Activated CD8-positive, alpha-beta T cell treated with anti-CD3 and anti-CD28 coated beads, Interleukin-2, amount 10 ng/mL, durations not matched to agents 7 days and 5 days (primary cell): ENCODE measurements at places on chromosomes 11 and 22.

- no peak overlapping the region for H3K27ac ChIP-seq
- no peaks in the 10 kb centered on the region for H3K4me1 ChIP-seq
- no peak for DNase-seq
- H3K27me3 ChIP-seq = peaks cover 24% of the 10 kb centered on the region
- H3K4me3 ChIP-seq = no peak overlapping the region
- H3K36me3 ChIP-seq = no peaks in the 10 kb centered on the region
Measured at GRCh38 chr11:104583857-104584256, 314.4 kb downstream of the CASP12 start.

- H3K4me3 ChIP-seq = no peak overlapping the region
- no peak overlapping the region for H3K27ac ChIP-seq
- H3K36me3 ChIP-seq = no peaks in the 10 kb centered on the region
- no peak for DNase-seq
- no peaks in the 10 kb centered on the region for H3K4me1 ChIP-seq
Measured at GRCh38 chr11:71197096-71197495, 55.3 kb downstream of the SHANK2 start.

GRCh38 chr22:23047265-23047664 is 23.1 kb upstream of the GNAZ start:
- no peak overlapping the region for H3K4me3 ChIP-seq
- H3K4me1 ChIP-seq = peaks cover 9% of the 10 kb centered on the region
- H3K27me3 ChIP-seq = peaks cover 41% of the 10 kb centered on the region
- no peak for DNase-seq

DNA sequence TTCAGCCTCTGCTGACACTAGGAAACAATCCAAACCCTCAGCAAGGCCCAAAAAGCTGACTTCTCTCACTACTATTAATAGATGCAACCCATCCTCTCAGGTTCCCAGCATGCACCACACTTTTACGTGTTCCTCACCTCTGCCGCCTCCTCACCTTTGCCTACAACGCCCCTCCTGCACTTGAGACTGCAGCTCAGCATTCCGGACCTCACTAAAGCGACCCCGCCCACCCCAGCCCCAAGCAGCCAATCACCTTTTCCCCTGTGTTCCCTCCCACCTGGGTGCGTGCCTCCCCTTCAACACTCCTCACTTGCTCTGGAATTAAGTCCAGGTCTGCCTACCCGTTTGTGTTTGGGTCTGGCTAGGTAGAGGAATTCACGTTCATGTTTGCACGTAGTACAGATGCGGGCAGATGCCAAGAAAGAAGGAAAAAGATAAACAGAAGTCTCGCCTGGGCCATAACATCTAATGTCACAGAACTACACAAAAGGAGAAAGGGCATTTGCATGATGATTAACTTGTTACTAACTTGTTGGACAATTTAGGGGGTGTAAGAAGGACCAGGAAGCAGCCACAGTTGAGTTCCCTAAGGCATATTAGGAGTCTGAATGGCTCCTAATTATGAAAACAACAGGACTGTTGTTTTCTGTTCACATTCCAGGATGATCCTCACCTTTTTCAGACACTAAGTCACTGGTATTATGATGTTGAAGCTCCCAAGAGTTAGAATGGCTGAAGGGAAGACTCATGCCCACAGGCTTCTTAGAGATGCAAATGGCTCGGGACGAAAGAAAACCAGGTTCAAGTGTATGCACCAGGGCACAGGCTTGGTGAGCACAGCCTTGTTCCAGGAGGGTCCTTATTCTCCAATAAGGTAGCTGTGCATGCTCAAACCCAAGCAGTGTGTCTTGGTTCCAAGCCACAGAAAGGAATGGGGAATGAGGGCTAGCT is 102.2 kb downstream of the MICAL3 start:
- DNase-seq = no peak
- no peaks in the 10 kb centered on the region for H3K27me3 ChIP-seq
- no peak overlapping the region for H3K4me3 ChIP-seq

DNA sequence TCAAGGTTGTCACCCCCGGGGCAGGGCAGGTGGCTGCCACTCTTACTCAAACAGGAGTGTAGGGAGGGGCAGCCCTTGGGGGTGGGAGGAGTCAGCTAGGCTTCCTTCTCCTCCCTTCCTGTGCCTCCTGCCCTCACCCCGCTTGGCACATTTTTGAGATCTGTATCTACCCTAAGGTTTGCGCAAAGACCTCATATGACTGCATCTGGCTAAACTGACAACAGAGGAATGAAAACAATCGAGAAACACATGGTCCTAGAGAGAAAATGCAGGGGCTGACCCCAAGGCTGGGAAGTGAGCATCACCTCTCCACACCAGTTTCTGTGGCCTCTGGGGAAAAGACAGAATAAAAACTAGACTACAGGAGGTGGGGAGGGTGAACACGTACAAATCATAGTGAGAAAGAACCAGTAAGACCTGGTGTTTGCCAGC is 28.1 kb downstream of the IGSF9B start:
- H3K27me3 ChIP-seq = no peaks in the 10 kb centered on the region
- peak overlapping the region; percentile 61 for H3K4me3 ChIP-seq
- H3K4me1 ChIP-seq = peaks cover 36% of the 10 kb centered on the region
- H3K27ac ChIP-seq = peak overlapping the region; percentile 87
- peak; percentile 80 for DNase-seq
- H3K36me3 ChIP-seq = peaks cover 51% of the 10 kb centered on the region

DNA sequence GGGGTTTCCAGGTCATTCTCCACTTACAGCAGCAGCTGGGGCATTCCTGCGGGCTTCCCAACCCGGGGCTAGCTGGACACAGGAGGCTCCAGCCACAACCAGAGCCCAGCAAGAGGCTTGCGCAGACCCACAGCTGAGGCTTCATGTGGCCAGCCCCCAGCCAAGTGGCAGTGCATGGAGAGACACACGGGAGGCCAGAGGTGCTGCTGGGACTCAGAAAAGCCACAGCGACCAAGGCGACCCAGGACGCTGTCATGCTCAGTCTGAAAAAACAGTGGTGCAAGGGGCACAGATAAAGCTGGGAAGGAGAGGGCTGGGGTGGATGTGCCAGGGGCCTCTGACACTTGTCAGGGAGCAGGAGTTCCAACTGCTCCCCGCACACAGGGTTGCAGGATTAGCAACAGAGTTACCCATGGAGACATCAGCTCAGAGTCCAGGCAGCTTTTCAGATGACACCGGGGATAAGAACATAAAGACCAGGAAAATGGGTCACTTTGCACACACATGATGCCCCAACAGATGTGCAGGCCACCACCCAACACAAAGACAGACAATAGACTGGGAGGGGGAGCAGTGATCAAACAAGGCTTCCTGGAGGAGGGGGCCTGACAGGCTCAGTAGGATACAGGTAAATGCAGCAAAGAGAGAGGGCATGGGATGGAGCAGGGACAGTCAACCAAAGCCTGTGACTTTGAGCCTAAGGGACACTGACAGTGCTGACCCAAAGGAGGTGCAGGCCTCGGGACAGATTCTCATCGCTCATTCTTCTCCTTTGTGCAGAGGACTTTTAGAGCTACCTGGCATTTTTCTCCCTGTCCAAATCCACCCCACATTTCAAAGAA is 6.9 kb upstream of the NEAT1 start:
- DNase-seq = no peak
- peaks cover 50% of the 10 kb centered on the region for H3K4me1 ChIP-seq
- peaks cover 9% of the 10 kb centered on the region for H3K36me3 ChIP-seq
- peak overlapping the region; percentile 87 for H3K4me3 ChIP-seq

DNA sequence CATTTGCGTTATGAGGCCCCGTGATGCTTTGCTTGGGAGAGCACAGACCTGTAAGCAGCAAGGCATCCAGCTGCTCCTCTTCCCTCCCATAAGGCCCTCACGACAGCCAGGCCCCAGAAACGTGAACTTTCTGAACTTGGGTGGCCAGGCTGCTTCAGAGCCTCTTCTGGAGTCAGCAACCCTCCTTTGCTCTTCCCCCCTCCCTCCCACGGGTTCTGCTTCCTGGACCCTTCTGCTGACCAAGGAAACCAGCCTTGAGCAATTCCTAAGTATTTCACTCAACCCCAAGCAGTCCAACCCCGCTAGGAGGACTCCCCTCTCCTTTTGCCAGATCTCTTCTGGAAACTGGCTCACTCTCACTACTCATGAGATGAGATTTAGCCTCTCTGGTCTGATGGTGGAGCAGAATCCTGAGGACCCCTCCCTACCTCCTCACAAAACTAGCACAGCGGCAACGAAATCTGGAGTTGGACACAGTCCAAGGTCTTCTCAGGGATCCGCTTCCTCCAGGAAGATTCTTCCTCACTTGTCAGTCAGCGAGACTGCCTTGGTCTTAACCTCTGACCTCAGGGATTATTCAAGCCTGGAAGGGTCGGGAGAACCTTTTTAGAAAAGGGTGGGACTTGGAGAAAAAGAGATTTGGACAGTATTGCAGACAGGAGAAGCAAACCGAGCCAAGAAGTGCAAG is 86.2 kb downstream of the UBASH3B start:
- H3K36me3 ChIP-seq = peaks cover 13% of the 10 kb centered on the region
- H3K4me3 ChIP-seq = no peak overlapping the region
- H3K27ac ChIP-seq = peak overlapping the region; percentile 32
- DNase-seq = no peak

DNA sequence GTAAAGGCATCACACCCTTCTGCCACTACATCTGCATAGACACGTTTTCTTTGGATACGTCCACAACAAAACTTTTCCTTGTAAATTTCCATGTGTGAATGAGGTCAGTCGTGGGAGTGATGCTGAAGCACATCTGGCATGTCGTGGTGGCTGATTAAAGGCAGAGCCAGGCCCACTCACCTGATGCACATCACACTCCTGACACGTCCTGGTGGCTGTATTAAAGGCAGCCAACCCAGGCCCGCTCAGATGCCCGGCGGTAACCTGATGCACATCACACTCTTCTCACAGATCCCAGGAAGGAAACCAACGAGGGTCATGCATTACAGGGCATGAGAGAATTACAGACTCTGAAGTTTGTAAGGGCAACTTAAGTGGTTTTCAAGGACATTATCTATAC is 321.6 kb upstream of the B3GAT1 start:
- no peak overlapping the region for H3K4me3 ChIP-seq
- no peak for DNase-seq
- H3K27me3 ChIP-seq = no peaks in the 10 kb centered on the region

DNA sequence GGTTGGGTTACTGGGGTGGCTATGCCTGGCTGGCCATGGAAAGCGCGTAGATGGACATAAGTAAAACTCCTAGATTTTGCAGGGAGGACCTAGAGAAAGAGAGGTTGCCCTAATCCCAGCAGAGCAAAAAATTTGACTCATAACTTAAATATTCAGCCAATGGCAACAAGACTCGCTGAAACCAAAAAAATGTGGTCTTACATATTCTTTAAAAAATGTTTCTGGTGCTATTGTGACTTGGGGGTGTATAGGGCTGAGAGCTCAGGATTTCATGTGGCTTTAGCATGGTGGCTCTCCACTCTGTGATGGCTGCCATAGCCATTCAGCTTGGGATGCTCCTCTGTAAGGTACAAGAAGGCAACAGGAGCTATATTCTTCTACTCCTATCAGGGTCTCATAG is 27.2 kb upstream of the PDGFD start:
- no peak for DNase-seq
- no peak overlapping the region for H3K4me3 ChIP-seq
- H3K27me3 ChIP-seq = no peaks in the 10 kb centered on the region
- no peaks in the 10 kb centered on the region for H3K36me3 ChIP-seq
- H3K4me1 ChIP-seq = no peaks in the 10 kb centered on the region
- H3K27ac ChIP-seq = no peak overlapping the region

DNA sequence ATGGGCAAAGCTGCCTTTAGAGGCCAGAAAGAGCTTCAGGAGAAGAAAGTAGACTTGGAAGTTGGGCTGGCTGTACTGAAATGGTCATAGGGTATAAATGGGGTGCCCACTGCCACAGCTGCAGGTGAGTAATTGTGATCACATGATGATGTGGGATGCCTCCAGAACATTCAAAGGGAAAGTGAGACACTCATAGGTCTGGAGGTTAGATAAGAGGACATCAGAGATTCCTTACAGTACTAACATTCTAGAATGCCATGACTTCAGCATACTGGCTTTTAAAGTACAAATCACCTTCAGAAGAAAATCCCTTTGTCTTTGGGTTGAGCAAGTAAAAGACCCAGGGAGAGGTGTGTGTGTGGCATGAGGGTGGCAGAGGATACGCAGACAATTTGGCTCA is 419.2 kb downstream of the TENM4 start:
- no peak for DNase-seq
- no peak overlapping the region for H3K4me3 ChIP-seq
- no peaks in the 10 kb centered on the region for H3K36me3 ChIP-seq
- no peak overlapping the region for H3K27ac ChIP-seq
- H3K27me3 ChIP-seq = peaks cover 15% of the 10 kb centered on the region
- peaks cover 1% of the 10 kb centered on the region for H3K4me1 ChIP-seq

GRCh38 chr11:41413843-41414242 is 45.6 kb downstream of the LRRC4C start:
- no peaks in the 10 kb centered on the region for H3K4me1 ChIP-seq
- no peak overlapping the region for H3K27ac ChIP-seq
- DNase-seq = no peak
- H3K4me3 ChIP-seq = no peak overlapping the region

- H3K36me3 ChIP-seq = no peaks in the 10 kb centered on the region
- no peaks in the 10 kb centered on the region for H3K4me1 ChIP-seq
- no peaks in the 10 kb centered on the region for H3K27me3 ChIP-seq
- no peak overlapping the region for H3K4me3 ChIP-seq
- no peak for DNase-seq
Measured at GRCh38 chr22:47398921-47399790, 636.7 kb downstream of the TBC1D22A start.

GRCh38 chr22:46678785-46679700 is 58.9 kb downstream of the GRAMD4 start:
- no peaks in the 10 kb centered on the region for H3K36me3 ChIP-seq
- H3K4me3 ChIP-seq = no peak overlapping the region
- no peak for DNase-seq
- H3K27me3 ChIP-seq = no peaks in the 10 kb centered on the region
